AG04449 (cell line): ENCODE measurements at places on chromosomes 3 and 15.

- DNase-seq: no peak
Observed at GRCh38 chr3:119034256-119035013, at the start of gene IGSF11. IGSF11 (minus strand) TSS chr3:119034846; CDS start chr3:119034582, 264 bp downstream.

DNA sequence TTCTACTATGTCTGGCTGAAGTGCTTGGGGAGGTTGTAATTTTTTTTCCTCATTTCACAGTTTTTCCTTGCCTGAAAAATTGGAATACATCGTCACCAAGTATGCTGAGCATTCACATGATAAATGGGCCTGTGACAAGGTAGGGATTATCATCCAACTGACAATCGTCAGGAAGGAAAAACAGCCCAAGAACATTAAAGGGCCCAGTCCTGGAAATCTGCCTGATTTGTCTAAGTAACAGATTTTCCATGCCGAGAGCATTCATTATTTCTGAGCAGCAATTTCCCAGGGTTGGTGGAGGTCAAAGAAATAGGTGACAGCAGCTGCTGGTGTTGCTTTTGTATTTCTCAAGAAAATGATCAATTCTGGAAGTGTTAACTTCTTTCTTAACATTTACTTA is 226.0 kb upstream of the CHRM5 start:
- DNase-seq: no peak

DNA sequence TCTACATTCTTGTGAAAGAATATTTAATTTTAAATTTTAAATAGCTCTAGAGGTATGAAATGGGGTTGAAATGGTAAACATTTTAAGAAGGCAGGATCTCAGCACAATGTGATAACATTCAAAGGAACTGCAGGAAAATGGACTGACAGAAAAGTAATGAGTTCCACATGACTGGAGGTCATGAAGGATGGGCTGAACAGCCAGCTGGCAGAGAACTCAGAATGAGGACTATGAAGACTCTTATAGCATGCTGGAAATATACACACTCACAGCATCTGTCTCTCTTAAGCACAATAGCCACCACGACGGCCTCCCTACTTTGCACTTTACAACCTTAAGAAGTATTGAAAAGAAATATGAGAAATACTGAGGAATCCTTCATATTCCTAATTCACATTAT is 94.7 kb downstream of the TNIK start:
- DNase-seq: no peak

- DNase-seq: no peak
Observed at GRCh38 chr3:27591312-27592210, 107.4 kb upstream of the SLC4A7 start.

GRCh38 chr3:58998476-58999117 is 51.2 kb downstream of the CFAP20DC start:
- DNase-seq: peak; percentile 78

GRCh38 chr15:73482166-73482565 is 39.2 kb downstream of the REC114 start:
- DNase-seq: no peak

GRCh38 chr15:78438619-78439285 is 736 bp downstream of the IREB2 start:
- DNase-seq: no peak

DNA sequence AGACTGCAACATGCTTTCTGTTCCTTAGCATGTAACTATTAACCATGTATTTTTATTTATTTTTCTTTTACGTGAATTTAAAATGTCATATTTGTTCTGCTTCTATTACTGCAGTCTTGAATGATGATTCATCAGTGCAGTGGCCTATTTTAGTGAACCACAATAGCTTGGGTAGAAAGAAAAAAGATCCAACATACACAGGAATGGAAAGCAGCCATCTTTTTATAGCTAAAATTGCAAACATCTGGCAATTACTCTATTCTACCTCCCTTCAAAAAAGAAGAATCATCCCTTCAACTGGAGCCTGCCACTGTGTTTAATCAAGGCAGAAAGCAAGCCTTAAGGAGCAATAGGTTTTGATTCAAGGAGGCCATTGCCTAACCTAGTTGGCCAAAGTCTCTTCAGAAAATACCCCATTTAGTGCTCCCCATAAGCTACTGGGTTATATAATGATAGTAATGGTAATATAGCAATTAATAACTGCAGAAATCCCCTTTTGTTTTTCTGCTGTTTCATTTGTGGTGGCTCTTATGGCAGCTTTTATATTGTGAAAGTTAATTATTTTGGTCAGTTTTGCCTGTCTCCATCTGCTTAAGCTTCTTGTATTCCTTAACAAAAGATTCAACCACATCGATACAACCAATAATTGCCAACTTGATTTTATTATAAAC is 267.3 kb downstream of the LPP start:
- DNase-seq: peak; percentile 86

DNA sequence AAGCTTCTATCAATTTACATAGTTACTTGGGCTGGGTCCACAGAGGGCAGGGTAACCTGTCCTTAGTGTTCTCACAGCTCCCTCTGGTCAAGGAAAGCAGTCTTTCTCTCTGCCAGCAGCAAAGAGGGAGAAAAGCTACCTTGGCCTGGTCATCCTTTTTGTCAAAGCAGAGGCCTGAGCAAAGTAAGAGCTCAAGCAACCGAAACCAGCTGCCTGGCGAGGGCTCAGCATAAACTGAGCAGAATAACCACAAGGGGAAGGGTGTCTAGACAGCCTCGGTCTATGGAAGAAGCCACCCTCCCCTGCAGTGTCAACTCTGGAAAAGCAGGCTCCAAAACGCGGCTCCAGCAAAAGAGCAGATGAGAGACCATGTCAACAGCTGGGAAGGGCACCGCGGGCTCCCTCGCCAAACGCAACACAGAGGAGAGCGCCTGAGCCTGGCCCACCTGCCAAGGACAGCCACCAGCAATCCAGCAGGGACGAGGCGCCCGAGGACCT is 17.4 kb downstream of the LRIG1 start:
- DNase-seq: no peak

- no peak for DNase-seq
Observed at GRCh38 chr3:114867835-114868503, 279.1 kb downstream of the ZBTB20 start.

DNA sequence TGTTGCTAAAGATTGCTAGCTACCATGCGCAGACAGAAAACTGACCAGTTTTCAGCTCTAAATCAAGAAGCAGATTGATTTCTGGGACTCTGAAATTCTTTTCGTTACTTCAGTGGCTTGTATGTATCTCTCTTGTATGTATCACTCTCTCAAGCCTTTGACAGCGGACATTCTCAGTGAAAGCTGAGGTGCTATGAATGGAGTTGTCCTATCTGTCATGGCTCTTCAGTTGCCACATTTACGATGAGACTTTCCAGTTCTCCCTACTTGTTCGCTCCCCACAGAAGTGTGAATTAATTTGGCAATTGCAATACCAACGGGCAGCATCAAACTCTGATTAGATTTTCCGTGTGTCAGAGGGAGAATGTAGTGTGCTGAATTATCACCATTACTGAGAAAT is 432.4 kb downstream of the GRM7 start:
- no peak for DNase-seq

GRCh38 chr15:41096178-41096577 is 19.9 kb downstream of the INO80 start:
- DNase-seq: no peak

DNA sequence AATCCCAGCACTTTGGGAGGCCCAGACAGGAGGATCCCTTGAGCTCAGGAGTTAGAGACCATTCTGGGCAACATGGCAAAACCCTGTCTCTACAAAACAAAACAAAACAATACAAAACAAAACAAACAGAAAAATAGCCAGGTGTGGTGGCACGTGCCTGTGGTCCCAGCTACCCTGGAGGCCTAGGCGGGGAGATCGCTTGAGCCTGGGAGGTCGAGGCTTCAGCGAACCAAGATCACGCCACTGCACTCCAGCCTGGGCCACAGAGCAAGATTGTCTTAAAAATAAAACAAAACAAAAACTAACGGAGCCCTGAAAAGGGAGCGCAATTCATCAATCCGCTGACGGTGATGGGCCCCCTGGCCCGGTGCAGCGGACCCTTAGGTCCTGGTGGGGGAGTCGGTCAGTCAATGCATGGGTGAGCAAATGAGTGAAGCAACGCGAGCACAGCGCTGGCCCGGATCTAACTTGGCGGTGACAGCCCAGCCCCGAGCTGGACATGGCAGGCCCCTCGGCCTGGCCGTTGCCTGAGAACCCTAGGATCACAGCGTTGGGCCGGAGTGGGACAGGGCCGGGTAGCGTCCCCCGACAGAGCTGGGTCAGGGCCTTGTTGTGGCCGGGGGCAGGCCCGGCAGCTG is 52.4 kb upstream of the BLM start:
- DNase-seq: no peak

GRCh38 chr15:80059786-80060355 is 395 bp downstream of the ZFAND6 start:
- no peak for DNase-seq

GRCh38 chr3:69161587-69162307 is 39.4 kb upstream of the LMOD3 start:
- DNase-seq: no peak

DNA sequence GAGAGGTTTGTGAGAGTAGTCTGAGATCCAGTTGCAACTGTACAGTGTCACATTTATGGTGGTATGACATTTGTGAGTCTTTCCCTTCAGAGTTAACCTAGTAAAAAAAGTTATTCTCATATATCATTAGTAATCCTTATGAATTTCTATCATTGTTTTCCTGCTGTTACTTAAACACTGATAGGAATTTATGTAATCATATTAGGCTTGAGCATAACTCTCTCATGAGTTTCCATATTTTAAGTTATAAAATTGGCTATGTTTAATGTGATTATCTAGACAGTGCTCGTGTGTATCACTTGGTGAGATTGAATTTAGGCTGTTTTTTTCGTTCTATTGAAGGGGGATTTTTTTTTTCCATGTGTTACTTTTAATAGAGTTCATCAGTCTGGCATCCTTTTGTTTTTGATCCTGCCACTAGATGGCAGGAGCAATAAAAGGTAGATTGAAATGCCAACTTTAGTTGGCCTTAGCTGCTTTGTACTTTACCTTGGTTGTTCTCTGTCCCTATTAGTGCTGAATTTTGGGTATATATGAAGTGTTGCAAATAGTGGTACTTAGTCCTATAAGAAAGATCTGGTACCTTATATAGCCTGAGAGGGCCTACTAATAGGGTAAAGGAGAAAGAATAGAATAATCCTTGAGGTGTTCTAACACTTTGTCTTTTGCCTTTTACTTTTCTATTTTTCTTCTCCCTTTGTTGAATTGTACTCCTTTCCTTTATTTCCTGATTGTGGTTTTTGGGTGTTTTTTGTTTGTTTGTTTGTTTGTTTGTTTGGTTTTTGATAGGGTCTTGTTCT is 17.9 kb downstream of the STT3B start:
- no peak for DNase-seq

DNA sequence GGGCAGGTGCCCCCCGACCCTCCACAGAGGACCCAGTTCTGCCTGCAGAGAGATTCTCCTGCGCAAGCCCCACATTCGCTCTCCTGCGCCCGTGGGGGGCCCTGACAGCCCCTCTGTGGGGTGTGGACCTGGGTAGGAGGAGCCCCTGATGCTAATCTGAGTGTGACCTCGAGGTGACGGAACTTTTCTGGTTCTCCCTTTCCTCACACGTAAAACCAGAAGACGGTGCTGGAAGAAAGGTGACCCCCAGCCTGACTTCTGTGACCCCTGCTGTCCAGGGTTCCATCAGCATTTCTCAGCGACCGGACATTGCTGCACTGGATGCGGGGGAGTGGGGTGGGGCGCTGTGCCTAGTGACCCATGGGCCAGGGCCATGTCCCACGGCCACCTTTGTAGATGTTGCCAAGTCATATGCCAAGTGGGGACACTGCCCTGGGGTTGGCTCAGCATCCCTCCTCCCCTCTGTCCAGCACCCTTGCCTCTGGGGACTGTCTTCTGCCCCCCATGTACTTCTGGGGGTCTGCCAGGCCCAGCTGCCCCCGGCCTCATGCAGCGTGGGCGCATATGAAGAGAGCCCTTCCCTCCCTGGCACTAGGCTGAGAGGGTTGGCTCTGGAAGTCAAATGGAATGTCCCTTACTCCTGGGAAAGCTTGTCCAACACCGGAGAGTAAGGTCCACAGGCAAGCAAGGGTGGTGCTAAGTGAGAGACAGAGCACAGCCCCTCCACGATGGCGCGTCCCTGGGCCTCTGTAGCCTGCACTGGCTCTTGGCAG is 129.1 kb upstream of the MEF2A start:
- DNase-seq: no peak

DNA sequence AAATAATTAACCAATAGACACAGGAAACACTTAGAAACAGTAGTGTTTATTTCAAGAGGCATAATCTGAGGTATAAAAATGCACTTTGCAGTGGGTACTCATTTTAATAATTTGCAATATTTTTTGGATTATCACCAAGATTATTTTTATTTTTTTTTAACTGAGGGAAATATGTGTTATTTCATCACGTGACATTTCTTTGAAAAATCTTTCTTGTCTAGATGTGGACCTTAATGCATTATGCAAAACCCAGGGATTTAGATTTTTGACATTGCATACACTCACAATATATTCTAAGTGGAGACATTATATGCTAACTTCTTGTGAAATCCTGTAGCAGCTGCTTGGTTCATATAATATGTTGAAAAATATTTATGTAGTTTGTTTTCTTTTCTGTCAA is 260.4 kb upstream of the MEIS2 start:
- DNase-seq: no peak

DNA sequence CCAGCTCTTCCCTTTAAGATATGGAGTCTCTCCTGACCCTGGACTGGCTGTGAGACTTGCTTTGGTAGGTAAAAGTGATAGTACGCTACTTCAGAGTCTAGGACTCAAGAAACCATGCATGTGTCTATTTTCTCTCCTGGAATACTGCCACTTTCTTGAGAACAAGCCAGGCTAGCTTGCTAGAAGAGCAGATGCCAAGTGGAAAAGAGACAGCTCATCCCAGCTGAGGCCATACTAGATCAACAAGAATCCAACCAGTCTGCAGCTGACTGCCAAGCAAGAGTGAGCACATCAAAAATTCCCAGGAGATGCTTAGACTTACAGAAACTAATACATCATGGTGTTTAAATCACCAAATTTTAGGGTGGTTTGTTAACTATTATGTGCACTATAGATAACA is 208.3 kb upstream of the RBMS3 start:
- no peak for DNase-seq

GRCh38 chr3:27454914-27455313 is 29.3 kb downstream of the SLC4A7 start:
- DNase-seq: no peak

- DNase-seq: no peak
Observed at GRCh38 chr15:55800216-55800615, 57.3 kb upstream of the PRTG start.

DNA sequence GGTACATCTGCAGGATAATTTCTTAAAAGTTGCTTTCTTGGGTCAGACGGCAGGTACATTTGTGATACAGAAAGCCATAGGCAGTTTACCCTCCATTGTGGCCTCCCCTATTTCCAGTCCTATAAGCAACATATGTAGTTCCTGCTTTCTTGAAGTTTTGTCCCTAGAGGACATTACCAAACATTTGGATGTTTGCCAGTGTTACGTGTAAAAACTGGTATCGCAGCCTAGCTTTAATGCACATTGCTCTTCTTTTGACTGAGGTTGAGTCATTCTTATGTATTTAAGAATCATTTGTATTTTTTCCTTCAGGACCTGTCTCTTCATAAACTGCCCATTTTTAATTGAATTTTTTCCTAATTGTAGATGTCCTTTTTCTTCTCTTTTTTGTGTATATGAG is 114.3 kb downstream of the DIPK2A start:
- no peak for DNase-seq
